Upper lobe of left lung (tissue), 6 donors: ENCODE measurements at places on chromosomes 13 and 19.

- no peak for DNase-seq
These were observed 37.8 kb downstream of the EPS15L1 start for GRCh38 chr19:16433986-16434385.

GRCh38 chr13:46948338-46948737 lies 51.5 kb upstream of the HTR2A start:
- DNase-seq = no peak

- no peak for DNase-seq
These were observed 10.5 kb downstream of the LPAR6 start for GRCh38 chr13:48402325-48402932.

DNA sequence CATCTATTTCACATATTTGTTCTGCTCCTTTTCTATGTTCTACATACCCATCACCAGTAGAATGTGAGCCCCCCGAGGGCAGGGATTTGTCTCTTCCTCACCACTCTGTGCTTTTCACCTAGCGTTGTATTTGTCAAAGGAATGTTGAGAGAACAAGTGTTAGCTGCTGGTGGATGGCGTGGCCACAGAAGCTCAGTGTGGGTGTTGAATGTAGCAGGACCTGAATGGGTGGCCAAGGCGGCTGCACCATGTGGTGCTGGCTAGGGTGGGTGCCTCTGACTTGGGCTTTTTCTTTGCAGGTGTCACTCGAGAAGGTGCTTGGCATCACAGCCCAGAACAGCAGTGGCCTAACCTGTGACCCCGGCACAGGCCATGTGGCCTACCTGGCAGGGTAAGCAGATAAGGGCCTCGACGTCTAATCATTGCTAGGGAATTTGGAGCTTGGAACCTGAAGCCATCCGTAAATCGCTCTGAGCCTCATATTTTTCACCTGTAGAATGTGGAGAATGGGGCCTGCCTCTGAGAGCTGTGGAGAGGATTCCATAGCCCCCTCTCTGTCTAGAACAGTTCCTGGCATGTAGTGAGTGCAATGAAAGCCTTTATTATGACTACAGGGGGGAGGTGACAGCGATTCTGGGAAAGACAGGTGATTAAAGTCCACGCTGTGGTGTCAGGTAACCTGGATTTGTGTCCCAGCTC lies 3.9 kb downstream of the WDR62 start:
- no peak for DNase-seq

GRCh38 chr19:6063576-6064335 lies 46.5 kb downstream of the RFX2 start:
- DNase-seq = no peak

GRCh38 chr13:44347301-44347700 lies 26.3 kb upstream of the SERP2 start:
- DNase-seq = no peak

DNA sequence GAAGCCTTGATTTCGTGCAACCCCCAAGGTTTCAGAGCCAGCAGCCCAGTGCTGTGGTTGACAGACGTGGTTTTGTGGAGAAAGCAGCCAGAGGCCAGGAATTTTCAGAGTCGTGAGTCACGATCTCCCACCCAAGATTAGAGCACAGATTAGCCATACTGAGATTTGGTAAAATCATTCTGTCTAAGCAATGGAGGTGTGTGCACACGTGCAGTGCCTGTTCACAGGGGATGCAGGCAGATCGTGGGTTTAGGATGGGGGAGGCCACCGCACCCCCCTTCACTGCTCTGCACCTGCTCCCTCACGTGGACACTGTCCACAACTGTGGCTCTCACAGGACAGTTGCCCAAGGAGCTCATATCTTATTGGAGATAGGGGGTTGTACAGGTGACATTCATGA lies 46.6 kb upstream of the GPR183 start:
- no peak for DNase-seq

DNA sequence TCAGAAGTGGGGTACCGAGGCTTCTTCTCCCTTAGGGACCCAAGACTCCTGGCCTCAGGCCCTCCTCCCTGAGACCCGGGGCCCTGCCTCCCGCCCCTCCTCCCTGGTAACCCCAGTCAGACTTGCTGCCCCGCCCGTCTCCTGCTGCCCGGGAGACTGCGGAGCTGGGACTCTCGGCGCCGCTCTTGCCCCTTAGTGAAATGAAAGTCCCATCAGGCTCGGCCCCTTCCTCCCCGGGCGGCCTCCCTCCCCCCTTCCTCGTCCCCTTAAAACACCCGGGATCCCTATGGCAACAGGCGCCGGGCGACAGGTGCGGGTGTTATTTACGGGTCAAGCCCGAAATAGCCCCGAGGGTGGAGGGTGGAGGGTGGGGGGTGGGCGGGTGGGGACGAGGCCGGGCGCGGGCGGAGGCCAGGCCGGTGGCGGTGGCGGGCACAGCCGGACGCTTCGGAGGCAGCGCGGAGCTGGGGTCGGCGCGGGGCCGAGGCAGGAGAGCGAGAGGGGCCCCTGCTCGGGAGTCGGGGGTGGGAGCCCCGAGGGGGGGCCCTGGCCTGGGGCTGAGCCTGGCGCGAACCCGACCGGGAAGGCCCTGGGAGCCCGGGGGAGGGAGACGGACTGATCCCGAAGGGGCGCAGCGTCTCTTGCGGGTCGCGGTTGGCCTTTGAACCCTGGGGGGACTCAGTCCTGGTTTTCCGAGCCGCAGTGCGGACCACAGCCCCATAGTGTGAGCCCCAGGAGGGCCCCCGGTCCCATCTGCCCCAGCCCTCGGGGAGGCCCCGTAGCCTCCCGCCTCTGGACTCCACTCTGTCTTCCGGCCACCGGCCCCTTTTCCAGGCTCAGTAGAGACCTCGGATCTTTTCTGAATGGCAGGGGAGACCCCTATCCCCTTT lies at the start of gene CACNG6:
TSS of gene CACNG6 (plus strand) at position 414 of the 890 bp plus-strand sequence. CDS start 1,241 bp downstream, outside the sequence.
- DNase-seq = no peak

GRCh38 chr19:39692166-39692565 lies 12.1 kb upstream of the LGALS14 start:
- no peak for DNase-seq

GRCh38 chr13:76637641-76638141 lies 248.5 kb downstream of the KCTD12 start:
- DNase-seq = no peak

DNA sequence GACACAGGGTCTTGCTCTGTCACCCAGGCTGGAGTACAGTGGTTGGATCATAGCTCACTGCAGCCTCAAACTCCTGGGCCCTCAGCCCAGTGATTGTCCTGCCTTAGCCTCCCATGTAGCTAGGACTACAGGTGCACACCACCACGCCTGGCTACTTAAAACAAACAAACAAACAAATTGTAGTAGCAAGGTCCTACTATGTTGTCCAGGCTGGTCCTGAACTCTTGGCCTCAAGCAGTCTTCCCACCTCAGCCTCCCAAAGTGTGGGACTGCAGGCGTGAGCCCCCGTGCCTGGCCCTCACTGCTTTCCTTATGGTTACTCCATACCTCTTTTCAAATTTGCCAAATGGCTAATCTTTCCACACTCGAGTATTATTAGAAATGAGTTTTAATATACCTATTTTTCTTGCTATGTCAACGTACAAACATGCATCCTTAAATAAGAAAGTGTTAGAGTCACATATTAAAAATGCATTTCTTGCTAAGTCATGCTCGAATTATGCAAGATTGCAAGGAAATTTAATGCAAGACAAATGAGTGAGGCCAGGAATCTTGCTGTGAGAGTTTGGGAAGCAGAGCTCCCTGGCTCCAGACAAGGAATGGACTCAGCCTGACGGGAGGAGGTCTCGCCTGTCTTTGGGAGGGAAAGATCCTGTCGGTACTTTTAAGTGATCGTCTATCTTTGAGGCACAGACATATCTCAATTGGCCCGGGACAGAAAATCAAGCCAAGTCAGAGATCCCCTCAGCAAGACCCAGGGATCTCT lies 39.4 kb downstream of the RFX2 start:
- DNase-seq = no peak

- DNase-seq = no peak
These were observed 30.6 kb downstream of the SERPINE3 start for GRCh38 chr13:51370116-51370515.

DNA sequence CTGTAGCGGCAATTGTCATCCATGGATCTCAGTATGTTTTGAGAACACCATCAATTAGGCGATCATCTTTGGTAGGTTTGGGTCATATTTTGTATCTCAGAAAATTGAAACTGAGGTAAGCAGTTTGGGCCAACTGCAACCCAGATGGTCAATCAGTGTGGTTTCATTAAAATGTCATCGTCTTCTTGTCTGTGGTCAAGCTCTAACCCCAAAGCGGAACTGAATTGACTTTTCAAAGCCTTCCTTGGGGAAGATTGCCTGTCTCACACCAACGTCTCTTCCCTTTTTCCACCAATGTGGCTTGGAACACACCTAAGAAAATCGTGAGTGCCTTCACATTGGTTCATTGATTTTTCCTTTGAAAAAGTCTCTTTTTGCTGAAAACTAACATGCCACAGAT lies 56.3 kb upstream of the UBAC2 start:
- no peak for DNase-seq

- peak; percentile 14 for DNase-seq
These were observed 146.5 kb upstream of the SOX1 start for GRCh38 chr13:111920306-111920931.

GRCh38 chr13:110138010-110138699 lies 168.8 kb downstream of the COL4A1 start:
- DNase-seq = peak; percentile 76

DNA sequence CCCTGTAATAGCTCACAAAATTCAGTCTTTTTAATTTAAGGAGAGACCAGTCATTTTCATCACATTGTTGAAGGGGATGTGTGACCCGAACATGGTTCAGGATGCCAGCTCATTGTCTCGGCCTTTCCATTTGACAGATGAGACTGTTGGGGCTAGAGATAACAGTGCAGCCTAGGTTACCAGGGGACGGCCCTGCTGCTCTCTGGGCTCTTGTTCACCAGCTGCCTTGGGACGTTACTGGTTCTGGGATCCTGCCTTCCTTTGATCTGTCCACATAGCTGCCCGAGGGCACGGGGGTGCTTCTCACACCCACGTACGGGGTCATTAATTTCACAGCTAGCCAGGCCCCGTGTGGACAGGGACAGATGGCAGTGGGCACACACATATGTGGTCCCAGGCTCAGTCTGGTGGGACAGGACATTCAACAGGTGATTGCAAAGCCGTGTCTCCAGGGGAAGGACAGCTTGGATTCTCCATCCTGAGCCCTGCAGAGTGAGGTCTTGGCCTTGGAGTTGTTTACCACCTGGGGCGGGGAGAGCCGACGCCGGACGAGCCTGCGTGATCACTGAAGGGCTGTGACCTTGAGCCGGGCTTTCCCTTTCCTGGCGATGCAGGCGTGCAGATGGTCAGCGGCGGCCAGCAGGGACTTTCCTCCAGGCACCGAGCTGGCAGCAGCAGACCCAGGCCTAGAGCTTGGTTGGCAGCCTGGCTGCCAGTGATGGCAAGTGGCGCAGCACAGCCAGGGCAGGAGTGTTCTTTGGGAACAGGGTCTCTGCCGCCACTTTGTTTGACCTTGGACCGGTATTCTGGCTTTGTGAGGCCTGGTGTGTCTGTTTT lies 26.7 kb upstream of the NPAS1 start:
- DNase-seq = no peak

DNA sequence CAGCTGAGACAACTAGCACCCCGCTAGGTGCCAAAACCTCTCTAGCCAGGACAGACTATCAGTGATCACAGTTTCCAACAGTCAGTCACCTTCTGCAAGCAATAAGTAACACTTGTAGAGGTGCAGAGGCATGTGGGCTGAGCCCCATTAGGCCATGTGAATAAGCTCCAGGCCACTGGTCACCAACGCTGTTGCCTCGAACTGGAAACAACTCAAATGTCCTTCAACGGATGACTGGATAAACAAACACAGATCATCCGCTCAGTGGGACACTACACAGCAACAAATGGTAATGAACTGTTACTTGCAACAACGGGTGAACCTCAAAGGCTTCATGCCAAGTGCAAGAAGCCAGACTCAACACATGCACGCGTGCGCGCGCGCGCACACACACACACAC lies 27.5 kb upstream of the TMEM160 start:
- DNase-seq = no peak

DNA sequence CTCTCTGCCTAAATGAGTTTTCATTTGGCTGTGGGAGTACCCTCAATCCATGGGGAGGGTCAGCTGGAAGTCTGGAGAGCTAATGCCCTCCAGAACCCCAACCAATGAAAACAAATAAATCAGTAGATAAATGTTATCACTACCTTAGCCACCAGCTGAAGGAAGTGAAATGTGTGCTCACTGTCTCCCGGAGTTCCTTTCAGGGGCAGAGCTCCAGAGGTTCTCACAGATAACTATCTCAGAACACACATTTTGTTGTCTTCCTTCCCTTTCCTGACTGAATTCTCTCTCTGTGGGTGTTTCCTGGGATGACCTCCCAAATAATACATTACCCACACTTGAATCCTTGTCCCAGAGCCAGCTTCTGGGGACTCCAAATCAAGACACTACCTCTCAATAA lies 779.6 kb downstream of the DIAPH3 start:
- DNase-seq = no peak

DNA sequence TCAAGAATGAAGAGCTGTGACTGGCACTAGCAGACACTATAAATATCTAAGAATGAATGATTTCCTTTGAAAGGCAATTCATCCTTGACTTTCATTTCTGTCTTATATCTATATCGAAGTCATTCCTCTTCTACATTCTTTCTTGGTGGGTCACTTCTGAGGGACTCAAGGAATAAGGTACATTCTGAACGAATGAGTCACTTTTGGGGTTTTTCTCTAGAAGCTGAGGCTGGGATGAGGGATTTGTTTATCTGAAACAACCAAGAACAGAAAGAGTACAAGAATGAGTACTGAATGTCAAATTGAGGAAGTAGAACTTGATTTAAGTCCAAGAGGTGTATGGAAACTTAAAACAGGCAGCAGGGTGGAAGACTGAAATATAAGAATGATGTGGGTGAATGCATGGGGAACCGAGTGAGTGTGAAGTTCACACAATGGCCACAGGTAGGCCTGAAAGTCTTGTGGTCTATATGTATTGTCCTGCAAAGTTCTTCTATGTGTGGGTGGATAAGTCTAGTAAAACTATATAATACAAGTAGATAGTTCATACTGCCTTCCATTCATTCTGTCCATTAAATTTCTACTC lies 343.9 kb downstream of the OXGR1 start:
- no peak for DNase-seq

GRCh38 chr13:23889615-23890607 lies 711 bp upstream of the MIPEP start:
- DNase-seq = no peak

GRCh38 chr13:113584870-113585671 lies 518 bp downstream of the TFDP1 start:
- DNase-seq = peak; percentile 89

DNA sequence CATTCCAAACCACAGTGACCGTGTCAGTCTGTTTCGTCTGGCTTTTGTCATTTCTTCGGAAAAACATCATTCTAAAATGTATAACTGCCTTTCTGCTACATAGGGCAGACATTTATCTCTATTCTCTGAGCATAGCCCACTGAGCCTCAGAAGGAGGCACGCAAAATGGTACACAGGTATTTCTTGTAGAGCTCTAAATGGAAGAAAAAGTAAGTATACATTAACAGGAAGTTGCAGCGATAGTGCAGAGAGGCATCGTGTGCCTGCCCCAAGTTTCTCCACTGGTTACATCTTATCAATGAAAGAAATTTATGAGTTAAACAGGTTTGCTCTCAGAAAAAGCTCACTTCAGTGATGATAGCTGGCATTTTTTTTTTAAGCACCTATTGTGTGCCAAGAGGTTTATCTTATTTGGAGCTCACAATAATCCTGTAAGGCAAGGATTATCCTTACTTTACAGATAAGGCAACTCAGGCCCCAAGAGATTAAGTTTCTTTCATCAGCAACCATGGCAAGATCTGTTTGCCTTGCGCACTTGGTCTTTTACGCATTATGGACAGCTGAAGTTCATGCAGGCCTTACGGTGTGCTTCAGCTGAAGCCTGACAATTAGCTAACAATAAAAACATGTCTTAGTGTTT lies 1.2 kb upstream of the RCBTB2 start:
- DNase-seq = no peak

- DNase-seq = peak; percentile 31
These were observed 77.4 kb upstream of the ABCC4 start for GRCh38 chr13:95378603-95379002.
